ENCODE measurements at places on chromosomes 12 and 14.

- no peak for DNase-seq
Observed at GRCh38 chr12:2053691-2054090, 904 bp downstream of the CACNA1C start.

- no peak for DNase-seq
Observed at GRCh38 chr14:54784657-54785056, 118.0 kb downstream of the GCH1 start.

DNA sequence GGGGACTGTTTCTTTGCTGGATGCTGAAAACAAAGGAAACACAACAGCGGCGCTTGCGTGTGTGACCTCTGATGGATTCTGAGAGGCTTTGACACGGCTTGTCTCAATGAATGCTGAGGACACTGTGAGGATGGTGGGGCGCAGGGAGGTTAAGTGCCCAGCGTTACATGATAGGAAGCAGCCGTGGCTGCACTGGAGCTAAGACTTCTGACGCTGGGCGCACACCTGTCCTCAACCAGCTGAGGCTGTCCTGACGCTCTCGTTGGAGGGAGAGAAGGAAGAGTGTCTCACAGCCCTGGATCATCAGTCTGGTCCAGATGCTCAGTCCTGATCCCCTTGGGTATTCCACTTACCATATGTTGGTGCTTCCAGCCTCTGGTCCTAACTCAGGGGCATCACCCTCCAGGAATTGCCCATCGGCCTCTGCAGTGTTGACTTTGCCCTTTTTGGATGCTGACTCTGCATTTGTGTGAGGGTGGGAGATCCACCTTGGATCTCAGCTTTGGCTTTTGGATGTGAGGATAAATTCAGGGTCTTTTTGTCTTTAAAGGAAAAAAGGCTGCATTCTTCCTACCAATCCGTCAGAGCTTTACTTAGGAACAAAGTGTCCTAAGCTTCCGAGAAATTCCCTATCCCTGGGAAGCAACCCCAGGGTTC is 125.2 kb downstream of the ZNF664 start:
- DNase-seq, result no peak

GRCh38 chr12:52120951-52121823 is 41.7 kb downstream of the SMIM41 start:
- no peak for DNase-seq

- no peak for DNase-seq
Observed at GRCh38 chr12:39297891-39298290, 145.0 kb downstream of the KIF21A start.

- no peak for DNase-seq
Observed at GRCh38 chr12:131808744-131809371, 19.3 kb upstream of the MMP17 start.

- no peak for DNase-seq
Observed at GRCh38 chr14:101055106-101055662, 151.7 kb upstream of the RTL1 start.

DNA sequence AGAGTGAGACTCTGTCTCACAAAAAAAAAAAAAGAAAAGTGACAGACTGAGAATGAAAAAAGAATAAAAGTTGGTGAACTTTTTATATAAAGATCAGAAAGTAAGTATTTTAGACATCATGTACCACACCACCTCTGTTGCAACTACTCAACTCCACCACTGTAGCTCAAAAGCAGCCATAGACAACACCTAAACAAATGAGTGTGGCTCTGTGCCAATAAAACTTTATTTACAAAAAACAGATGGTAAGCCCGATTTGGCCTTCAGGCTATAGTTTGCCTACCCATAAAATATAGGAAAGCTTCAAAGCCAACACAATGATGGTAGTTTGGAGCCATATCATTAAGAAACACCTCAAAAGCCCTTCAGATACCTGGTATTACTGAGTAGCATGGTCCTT is 154.5 kb upstream of the FOXN3 start:
- DNase-seq, result no peak

GRCh38 chr12:79083181-79083580 is 218.6 kb downstream of the SYT1 start:
- DNase-seq, result no peak

DNA sequence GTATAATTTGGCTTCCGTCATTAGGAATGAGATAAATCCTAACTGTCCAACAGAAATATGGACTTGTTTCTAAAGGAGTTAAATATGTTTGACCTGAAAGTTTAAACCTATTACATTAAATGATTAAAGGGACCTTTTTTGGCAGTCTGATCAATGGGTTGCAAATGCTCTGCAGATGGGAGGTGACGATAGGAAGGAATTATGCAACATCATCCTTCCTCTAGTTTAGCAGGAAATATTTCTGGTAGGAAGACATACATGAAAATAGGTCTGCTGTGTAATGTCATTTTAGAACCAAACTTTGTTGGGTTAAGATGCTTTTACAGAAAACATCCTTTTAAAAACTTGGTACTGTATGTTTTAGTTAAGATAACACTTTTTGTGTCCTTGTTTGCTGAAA is 2.6 kb downstream of the LRRC10 start:
- DNase-seq, result no peak

DNA sequence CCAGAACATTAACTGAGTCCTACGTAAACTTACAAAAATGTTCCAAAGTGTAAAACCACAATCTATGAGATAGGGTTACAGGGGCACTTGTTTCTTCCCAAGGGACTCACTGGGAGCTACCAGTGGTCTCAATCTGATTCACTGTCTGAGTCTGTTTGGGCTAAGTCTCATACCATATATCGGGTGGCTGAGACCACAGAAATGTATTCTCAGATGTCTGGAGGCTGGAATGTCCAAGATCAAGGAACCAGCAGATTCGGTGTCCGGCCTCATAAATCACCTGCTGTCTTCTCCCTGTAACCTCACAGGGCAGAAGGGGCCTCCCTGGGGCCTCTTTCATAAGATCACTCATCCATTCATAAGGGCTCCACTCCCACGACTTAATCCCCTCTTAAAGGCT is 616.3 kb upstream of the TMEM132C start:
- no peak for DNase-seq

GRCh38 chr12:129049917-129050316 is 196.6 kb downstream of the GLT1D1 start:
- no peak for DNase-seq

GRCh38 chr12:123478762-123479161 is 20.8 kb downstream of the SNRNP35 start:
- no peak for DNase-seq
